Kidney glomerular epithelial cell (primary cell): ENCODE measurements at places on chromosomes 16 and 17.

DNA sequence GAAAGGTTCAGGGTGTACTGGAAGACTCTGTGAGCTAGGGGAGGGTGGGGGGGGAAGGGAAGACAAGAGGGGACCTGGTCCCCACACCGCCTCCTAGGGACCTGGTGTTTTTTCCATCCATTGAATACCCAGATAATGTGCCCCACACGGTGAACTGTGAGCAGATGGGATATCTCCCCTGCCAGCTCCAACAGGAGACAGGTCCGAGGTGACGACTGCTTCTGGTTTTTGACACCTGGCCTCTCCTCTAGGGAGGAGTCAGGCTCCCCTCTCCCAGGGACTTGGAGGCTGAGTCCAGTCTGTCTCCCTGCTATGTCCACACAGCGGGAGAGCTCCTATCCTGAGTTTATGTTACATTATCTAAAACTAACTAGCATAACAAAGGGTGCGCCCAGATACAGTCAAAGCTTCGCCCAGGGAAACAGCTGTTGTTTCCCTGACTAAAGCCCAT, 1.8 kb downstream of the MARVELD3 start:
- DNase-seq: no peak

GRCh38 chr17:73695035-73695738, 50.9 kb upstream of the SDK2 start:
- DNase-seq: no peak

GRCh38 chr17:35460354-35460851, 11.8 kb upstream of the SLFN13 start:
- no peak for DNase-seq

- DNase-seq: no peak
These were observed 11.0 kb downstream of the C1QTNF1 start for GRCh38 chr17:79034931-79035485.

DNA sequence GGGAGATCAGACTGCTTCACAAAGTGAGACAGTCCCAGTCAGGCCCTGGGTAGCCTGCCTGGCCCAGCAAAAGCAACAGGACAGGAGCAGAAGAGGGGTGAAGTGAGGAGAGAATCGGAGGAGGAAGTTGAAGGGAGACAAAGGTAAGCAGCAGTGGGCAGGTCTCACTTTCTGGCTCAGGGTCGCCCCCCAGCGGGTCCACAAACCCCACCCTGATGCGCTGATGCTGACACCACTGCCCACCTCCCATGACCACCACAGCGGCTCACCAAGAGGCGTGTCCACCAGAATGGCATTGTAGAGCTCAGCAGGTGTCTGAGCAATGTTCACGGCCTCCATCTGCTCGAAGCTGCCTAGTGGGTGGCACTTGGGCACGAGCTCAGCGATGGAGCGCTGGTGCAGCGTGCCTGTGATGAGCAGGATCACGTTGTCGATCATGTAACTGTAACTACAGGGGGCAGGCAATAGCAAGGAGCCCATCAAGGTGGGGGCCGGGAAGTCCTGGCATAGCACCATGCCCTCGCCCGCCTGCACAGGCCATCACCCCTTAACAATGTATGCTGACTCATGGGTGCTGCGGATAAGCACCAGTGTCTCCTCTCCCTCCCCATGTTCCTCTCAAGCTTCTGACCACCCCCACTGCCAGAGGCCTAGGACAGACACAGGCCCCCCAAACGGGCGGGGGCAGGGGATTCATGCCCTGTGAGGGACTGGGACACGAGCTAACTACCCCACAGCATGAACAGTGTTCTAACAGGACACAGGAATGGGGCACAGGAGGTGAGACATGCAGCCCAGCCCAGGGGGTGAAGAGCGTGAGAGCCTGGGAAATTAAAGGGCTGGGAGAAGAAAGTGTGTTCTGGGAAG, 13.6 kb downstream of the HSD11B2 start:
- peak; percentile 21 for DNase-seq

GRCh38 chr16:20610211-20610891, 34.2 kb upstream of the ACSM2B start:
- no peak for DNase-seq

GRCh38 chr16:65068151-65068740, 53.6 kb downstream of the CDH11 start:
- DNase-seq: no peak

GRCh38 chr17:50118076-50118827, 11.7 kb downstream of the SAMD14 start:
- no peak for DNase-seq

GRCh38 chr16:10987361-10988163, 43.2 kb downstream of the CLEC16A start:
- no peak for DNase-seq

DNA sequence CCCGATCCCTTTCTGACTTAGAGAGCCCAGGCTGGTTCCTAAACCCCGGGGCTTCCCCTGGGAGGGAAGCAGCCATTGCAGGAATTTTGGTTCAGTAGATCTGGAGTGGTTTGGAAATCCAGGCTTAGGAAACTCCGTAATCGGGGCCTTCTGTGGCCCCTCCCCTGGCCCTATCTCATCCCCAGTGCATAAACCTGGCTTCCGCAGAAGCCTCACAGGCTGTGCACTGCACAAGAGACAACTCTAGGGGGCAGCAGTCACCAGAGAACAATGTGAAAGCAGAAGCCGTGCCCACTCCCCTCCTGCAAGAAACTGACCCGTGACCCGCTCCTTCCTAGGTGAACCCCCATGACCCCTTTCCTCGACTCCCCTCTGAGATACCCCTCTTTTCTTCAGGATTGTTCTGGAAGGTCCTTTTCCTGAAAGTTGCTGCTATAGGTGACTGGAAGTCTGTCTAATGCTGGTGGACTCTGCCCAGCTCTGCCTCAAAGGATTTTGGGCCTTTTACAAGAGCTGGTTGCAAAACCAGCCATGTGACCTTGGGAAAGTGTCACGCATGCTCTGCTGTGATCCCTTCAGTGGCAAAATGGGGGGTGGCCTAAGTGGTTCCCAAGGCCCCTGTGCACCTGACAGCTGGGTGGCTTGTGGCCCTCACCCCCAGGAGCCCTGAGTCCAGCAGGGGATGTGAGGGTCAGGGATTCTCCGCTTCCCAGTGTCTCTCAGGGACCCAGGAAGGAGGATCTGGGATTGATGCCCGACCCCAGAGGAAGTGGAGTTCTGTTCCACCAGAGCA, 14.4 kb downstream of the GUCY2D start:
- peak; percentile 30 for DNase-seq

DNA sequence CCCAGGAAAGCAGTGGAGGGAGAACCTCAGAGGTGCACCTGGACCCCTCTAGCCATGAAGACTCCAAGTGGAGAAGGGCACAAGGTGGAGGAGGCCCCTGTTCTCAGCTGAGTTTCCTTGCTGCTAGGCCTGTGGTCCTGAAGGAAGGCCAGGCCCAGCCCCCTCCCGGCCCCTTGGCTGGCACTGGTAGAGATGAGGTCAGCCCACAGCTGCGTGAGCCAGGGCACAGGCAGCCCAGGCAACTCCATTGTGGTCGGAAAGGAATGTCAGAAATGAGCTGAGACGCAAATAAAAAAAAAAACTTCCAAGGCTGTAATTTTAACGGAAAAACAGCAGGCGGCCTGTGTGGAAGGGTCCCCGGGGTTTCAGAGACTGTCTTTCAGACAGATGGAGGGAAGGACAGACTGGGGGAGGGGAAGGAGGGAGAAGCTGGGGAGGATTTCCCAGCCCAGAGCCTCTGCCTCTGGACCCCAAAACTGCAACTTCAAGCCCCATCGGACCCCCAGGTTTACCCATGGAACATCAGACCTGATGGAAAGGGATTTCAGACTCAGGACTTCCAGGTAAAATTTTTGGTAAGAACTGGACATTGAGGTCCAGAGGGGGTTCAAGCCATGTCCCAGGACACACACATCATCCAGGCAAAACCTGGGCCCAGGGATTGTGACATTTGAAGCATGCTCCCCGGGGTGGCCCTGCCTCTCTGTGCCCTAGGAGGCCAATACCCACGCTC, 25.6 kb upstream of the MRPS23 start:
- DNase-seq: peak; percentile 97

DNA sequence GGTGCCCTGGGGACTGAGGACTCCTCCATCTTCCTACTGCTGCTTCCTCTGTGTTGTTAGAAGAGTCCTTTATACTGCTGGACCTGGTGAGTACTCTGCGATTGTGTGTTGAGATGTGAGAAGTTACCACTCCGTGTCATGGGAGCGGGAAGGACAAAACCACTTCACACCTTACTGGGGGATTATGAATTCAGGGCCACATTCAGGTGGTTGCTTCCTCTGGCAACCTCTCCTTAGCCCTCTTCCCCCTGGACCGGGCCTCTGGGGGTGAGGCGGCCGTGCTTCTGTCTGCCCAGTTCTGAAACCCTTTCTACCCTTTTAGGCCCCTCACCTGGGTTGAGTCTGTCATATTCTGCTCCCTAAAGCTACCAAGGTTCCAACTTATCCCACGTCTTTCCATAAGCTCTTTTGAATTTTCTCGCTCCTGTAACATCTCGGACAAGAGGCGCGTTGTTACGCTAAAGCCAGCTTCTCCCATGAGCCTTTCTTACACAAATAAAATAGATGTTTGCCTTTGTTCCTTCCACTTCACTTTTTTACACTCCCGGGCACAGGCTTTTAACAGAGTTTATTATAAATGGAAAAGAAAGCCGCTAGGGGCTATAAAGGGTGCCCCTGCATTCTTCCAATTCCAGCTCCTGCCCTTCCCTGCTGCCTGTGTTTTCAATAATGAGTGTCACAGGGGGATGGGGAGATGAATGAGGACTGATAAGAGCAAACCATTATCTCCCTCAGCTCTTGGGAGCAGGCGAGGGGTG, 20.7 kb upstream of the CDH13 start:
- DNase-seq: no peak

DNA sequence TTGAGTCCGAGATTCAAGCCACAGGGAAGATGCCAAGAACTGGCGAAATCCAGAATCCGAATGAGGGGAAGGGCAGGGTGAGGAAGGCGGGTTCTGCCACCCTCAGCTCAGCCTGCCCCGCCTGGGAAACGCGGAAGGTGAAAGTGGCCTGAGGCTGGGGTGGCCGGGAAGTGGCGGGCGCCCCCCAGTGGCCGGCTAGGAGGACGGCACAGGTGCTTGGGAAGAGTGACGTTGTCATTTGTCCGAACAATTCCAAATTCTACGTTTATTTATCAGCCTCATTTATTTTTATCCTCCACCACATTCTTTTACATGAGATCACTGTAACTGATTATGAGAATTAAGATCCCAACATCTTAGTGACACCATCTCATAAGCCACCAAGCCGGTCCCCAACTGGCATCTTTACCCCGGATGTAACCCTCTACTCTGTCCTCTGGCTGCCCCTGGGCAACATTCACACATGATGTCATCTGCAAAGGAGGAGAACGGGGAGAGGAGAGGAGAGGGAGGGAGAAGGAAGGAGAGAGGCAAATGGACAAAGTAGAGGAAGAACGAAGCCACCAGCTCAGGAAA, 21.3 kb downstream of the SRCIN1 start:
- DNase-seq: peak; percentile 50

- DNase-seq: peak; percentile 48
These were observed 30.3 kb downstream of the CHD9NB start for GRCh38 chr16:53022374-53022773.

GRCh38 chr16:12716658-12717057, 87.0 kb downstream of the CPPED1 start:
- DNase-seq: no peak

DNA sequence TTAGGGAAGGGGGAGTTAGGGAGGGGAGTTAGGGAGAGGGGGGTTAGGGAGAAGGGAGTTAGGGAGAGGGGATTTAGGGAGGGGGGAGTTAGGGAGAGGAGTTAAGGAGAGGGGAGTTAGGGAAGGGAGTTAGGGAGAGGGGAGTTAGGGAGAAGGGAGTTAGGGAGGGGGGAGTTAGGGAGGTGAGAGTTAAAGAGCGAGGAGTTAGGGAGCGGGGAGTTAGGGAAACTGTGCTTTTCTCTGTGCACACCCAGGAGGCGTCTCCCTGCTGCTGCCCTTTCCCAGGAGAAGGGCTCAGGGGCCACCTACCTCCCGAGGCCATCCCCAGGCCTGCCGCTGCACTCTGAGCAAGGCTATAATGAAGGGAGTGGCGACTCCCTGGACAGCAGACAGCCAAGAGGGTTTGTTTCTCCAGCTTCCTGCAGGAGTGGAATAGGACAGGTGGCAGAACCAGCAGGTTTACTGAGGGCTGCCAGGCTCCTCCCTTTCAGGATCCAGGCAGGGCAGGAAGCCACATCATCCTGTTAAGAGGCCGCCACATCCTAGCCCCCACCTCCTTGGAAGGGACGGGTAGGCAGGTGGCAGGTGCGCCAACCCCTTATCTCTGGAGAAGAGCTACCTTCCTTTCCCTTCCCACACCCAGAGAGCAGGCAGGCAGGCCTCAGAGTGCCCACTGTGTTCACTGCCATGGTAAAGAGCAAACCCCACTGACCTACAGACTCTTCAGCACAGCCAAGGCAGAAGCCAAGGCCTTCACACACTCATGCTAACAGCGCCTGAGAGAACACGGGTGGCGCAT, 4.3 kb downstream of the CANT1 start:
- DNase-seq: no peak

DNA sequence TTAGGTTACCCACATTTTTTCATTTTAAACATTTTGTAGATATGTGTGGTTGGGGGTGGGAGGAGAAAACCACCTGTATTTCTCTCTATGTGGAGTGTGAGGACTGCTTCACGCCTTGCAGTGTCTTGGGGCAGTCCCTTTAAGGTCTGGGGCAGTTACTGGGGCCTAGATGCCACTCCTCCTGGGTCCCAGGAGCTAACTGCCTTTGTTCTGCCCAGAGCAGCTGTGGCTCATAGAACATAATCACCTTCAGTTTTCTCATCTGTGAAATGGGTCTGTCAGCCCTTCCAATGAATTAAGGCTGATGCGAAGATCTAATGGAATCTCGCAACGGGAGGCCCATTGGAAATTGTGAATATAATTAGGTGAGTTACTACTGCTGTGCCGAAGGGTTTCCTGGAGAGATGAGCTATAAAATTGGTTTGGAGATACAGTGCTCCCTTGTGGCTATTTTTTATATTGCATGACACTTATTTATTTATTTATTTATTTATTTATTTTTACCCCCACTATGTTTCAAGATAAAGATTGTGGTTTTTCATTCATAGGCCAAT, 22.9 kb downstream of the DHRS7C start:
- peak; percentile 67 for DNase-seq

GRCh38 chr16:67238806-67239470, 8.3 kb downstream of the FHOD1 start:
- DNase-seq: no peak

- DNase-seq: no peak
These were observed 191.6 kb downstream of the CDRT15L2 start for GRCh38 chr17:20771104-20771503.
